ENCODE measurements at places on chromosomes 3 and 15.

GRCh38 chr15:23578521-23579150, 13.2 kb downstream of the MKRN3 start:
- DNase-seq = no peak

DNA sequence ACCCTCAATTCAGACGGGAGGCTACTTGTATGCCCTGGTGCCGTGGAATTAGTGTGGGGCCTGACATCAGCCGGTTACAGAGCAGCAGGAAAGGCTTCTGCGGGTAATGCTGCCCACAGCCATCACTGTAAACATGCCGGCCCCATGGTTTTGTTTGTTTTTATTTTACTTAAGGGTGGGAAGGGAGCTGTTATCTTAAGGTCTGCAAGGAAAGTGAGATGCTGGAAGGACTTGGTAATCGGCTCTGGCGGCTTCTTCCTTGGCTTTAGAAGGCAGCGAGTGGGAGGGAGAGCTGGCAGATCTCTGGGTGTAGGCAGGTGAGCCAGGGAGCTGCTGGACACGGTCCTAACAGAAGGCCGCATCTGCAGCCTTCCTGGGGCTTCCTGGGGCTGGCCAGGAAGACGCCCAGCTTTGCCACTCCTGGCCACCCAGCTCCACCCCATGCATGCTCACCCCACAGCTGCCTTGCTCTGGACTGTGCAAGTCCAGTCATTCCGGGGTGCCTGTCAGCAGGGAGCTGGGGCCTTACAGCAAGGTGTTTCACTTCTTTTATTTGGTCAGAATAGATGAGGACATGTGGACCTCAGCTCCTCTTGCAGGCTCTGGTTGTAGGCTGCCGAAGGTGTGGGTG, 54.1 kb upstream of the FURIN start:
- no peak for DNase-seq

- DNase-seq = no peak
Measured at GRCh38 chr3:72947715-72948490, 48.7 kb upstream of the PPP4R2 start.

DNA sequence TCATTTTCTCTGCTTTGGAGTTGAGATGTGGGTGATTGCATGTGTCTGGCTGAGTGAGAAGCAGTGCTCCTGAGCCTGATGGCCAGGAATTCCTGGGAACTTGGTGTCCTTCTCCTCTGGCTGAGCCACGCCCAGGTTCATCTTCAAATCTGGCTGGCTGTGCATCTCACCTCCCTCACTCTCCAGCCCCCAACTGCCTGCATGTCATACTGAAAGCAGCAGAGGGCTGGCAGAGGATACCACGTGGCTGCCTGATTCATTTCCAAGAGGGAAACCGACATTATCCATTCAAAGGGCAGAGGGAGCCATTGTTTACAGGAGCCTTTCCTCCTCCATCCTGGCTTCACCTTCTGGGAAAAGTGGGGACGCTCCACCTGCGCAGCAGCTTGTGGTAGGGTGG, 57.4 kb downstream of the ABHD5 start:
- no peak for DNase-seq

GRCh38 chr3:148711981-148712666, 14.4 kb downstream of the AGTR1 start:
- no peak for DNase-seq

Measured in suppressor macrophage treated with lipopolysaccharide for 1 hour (primary cell).